ENCODE measurements at places on chromosomes 13 and 19. TPM values are rescaled to one million over a fixed set of nuclear protein-coding genes. Genes with fewer than 3 reads are reported as not detected.

The ANGPTL8 gene
- 10.8 TPM for total RNA-seq

The GRIN2D gene
- total RNA-seq: 0.59 TPM

The ZC3H13 gene
- 55.9 TPM for total RNA-seq

The POLR2I gene
- total RNA-seq: 62.6 TPM

The FAM124A gene
- 12.8 TPM for total RNA-seq

The ZNF560 gene
- total RNA-seq: not detected

The ZNF675 gene
- 9.0 TPM for total RNA-seq

The KDELR1 gene
- total RNA-seq: 78.6 TPM

The DMKN gene
- 22.1 TPM for total RNA-seq

The ZNF304 gene
- total RNA-seq: 5.9 TPM

The TTC9B gene
- 0.84 TPM for total RNA-seq

The MUC16 gene
- 0.21 TPM for total RNA-seq

The APLP1 gene
- 8.7 TPM for total RNA-seq

The NPAS1 gene
- 0.39 TPM for total RNA-seq

The TNFSF11 gene
- not detected for total RNA-seq

The ZNF846 gene
- 21.6 TPM for total RNA-seq

The TMPRSS9 gene
- not detected for total RNA-seq

The IFNL1 gene
- not detected for total RNA-seq

The GPR12 gene
- total RNA-seq: not detected

All from tibial nerve (tissue), 4 donors.